ENCODE measurements at places on chromosomes 3 and 15.

- no peak for DNase-seq
Observed at GRCh38 chr15:21267671-21268395, 172.5 kb downstream of the POTEB3 start.

GRCh38 chr3:15502616-15503015 lies 18.9 kb downstream of the COLQ start:
- DNase-seq: no peak

DNA sequence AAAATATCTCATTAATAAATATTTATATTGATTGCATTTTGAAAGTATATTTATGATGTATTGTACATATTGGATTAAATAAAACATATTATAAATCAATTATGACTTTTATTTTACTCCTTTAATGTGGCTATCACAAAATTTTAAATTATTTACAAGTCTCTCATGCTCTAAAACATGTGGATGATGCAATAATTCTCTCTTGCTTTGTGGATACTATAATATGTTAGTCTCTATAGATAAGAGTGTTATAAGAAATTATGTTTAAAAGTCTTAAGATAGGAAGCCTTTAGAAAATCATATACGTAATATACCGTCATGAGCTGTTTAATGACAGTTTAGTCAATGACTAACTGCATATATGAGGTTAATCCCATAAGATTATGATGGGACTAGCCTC lies 547.4 kb upstream of the ALCAM start:
- no peak for DNase-seq

- DNase-seq: no peak
Observed at GRCh38 chr3:181635141-181635540, 76.6 kb upstream of the SOX2 start.

GRCh38 chr3:138717348-138717747 lies 108.8 kb downstream of the FAIM start:
- no peak for DNase-seq
